Type B pancreatic cell (in vitro differentiated cells): ENCODE measurements at places on chromosomes 7 and 10.

GRCh38 chr7:69342154-69342884 lies 256.0 kb upstream of the AUTS2 start:
- DNase-seq = no peak

GRCh38 chr7:112743811-112744210 lies 46.4 kb downstream of the TMEM168 start:
- DNase-seq = no peak

- DNase-seq = no peak
Measured at GRCh38 chr7:14626076-14626475, 276.5 kb downstream of the DGKB start.

DNA sequence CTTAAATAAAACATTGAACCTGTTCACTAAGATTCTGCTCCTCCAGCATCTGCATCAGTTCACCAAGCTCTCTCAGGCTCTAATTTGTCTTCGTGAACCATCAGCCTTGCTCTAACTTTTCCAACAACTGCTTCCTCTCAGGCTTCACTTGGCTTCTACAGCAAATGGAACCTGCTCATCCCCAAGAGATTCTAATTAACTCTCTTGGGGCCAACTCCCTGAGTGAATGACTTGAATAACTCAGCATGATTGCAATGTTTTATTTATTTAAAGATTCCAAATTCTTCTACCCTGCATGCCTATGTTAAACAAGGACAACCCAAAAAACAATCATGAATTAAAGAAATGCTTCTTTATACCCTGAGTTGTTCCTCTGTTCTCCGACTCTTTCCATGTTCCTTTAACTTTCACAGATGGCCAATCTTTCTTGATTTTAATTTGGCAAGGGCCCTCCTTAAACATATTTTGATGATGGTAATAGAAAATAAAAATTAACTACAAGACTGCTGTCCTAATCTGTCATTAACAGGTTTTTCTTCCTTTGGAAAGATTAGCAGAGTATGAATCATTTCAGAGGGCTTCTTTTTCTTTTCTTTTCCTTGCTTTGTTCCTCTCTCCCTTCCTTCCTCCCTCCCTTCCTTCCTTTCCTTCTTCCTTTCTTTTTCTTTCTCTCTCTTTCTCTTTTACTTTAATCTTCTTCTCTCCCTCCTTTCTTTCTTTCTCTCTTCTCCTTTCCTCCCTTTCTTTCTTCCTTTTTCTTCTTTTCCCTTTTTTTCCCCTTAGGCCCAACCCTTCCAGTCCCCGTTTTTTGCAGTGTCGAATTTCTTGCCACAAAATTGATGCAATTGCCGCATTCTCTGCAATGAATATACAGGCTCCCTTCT lies 195.0 kb upstream of the RHOBTB1 start:
- DNase-seq = no peak

- no peak for DNase-seq
Measured at GRCh38 chr7:37450035-37450434, 1.4 kb upstream of the ELMO1 start.

DNA sequence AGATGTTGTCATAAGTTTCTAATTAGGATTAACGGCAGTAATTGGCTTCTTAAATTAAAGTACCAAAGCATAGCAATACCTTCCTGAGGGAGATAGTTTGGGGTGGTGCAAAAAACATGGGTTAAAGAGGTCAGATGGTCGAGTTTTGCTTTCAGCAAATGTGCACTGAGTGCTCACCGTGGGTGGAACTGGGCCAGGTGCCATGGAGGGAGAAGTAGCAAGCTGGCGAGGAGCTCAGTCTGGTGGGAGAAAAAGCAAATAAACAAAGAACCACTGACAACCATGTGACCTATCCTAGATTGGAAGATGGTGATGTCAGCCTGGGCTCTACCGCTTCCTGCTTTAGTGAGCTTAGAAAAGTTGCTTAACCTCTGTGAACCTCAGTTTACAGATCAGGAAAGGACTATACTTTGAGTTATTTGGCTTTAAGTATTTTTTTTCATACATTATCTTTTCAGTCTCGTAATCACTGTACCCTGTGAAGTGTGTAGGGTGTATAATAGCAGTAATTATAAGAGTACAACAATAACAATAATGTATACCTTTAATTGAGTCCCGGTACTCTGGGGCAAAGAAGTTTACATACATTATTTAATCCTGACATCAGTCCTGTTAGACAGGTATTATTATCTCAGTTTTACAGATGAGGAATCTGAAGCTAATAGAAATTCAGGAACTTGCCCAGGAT lies 69.0 kb upstream of the PDCD4 start:
- DNase-seq = no peak

GRCh38 chr7:80467069-80467468 lies 44.8 kb downstream of the GNAT3 start:
- DNase-seq = no peak
